ENCODE measurements at places on chromosomes 1 and 21.

DNA sequence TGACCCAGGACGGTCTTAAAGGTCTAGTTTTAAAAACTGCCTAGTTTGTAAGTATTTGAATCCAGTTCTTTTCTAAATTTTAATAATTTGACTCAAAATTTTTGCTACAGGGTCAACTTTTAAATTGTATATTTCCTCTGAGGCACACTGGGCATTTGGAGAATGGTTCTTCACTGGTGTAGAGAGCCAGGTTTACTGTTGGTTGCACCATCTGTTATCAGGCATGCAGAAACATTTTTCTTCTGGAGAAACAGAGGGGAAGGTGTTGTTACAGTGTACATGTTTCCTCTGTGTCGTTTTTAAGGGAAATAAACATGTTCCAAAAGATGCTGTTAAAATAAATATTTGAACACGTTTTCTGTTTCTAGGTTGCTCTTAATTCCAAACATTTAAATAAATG lies 39.0 kb upstream of the RWDD3 start:
- no peak for DNase-seq

DNA sequence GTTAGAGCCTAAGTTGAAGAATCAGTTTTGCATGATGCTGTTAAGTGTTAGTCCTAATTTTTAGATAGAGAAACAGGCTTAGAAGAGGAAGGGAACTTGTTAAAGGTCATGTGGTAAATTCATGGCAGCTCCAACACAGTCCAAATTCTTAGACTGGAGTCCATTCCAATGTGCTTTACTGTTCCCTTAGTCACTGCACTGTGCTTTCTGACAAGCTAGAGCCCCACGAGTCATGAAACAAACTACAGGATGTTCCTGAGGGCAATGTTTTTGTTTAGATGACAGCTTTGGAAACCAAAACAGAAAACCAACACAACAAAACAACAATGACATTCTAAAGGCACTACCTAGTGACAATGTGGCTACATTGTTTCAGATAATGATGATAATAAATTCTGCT lies 23.1 kb upstream of the RGS4 start:
- peak; percentile 43 for DNase-seq

GRCh38 chr1:53503433-53504217 lies 44.4 kb downstream of the DMRTB1 start:
- peak; percentile 33 for DNase-seq

GRCh38 chr1:24424990-24425389 lies 9.4 kb downstream of the NIPAL3 start:
- DNase-seq, result no peak

DNA sequence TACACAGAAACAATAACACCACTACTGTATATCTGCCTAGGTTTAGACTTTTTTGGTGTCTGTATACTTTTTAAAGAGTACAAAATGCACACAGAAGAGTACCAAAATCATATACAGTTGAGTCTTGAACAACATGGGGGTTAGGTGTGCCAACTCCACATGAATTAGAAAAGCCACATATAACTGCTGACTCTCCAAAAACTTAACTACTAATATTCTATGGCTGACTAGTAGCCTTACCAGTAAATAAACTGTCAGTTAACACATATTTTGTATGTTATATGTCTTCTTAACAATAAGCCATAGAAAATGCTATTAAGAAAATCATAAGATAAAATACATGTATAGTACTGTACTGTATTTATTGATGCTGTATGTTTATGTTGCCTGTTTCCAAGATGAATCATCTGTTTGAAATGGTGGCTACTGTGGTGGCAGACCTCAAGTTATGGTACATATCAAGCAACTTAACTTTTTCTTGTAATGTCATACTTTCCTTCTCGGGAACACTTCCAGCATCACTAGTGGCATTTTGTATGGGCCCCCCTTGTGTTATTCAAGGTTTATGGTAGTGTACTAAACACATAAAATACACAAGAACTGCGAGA lies 71.2 kb downstream of the LHX4 start:
- DNase-seq, result peak; percentile 22

- no peak for DNase-seq
These were observed 76.6 kb downstream of the PRKAB2 start for GRCh38 chr1:147095691-147096090.

DNA sequence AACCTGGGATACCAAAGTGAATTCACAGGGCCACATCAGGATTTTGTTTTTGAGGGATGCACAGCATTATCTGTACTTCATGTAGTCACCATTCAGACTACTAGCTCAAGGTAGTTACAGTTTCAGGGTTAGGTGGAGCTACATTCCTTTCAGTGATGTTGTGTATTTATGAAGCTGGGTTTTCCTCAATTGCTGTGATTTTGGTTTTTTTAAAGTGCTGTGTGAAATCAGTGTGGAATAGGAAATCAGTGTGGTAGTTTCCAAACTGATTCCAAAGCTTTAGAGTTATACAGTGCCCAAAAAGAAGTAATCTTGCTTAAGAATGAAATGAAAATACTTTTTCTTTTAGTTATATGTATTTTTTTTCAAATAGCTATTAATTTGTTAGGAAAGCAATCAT lies 95.8 kb downstream of the PKN2 start:
- DNase-seq, result no peak

DNA sequence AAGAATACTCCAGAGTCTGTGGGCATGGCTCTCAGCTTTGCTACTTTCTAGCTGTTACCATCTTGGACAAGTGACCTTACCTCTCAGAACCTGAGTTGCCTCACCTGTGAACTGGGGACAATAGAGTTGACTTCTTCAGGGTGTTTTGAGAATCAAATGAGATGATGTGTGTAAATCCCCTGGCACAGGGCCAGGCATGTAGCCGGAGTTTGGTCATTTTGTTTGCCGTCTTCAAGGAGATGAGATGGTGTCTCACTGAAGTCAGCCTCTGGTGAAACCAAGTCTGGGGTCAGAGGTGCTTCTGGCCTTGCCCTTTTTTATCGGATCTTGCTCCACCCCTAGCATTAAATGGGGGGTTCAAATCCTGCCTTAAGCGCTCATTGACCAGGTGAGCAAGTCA lies 149.2 kb upstream of the TMEM51 start:
- no peak for DNase-seq

- DNase-seq, result no peak
These were observed 518.9 kb downstream of the BRINP3 start for GRCh38 chr1:189958756-189959155.

GRCh38 chr1:1604374-1605033 lies 4.6 kb upstream of the FNDC10 start:
- DNase-seq, result no peak

GRCh38 chr1:44237721-44238457 lies 24.6 kb downstream of the DMAP1 start:
- DNase-seq, result peak; percentile 86

- DNase-seq, result no peak
These were observed 925 bp upstream of the ARHGEF10L start for GRCh38 chr1:17538428-17539117.

Data from fibroblast of skin of abdomen (primary cell).